A549 treated with RU486 at 1 μM for 4 hours (cell line): ENCODE measurements at places on chromosomes 16 and 17. TPM values are rescaled to one million over a fixed set of nuclear protein-coding genes. Genes with fewer than 3 reads are reported as not detected.

Gene SCGB1C2
- not detected in 5 replicates for total RNA-seq

Gene KRTAP16-1
- total RNA-seq = not detected in 5 replicates

Gene NHLRC4
- total RNA-seq = 0.11 to 0.39 TPM (median 0.21 TPM) in 5 replicates

Gene TNFSF13
- 0.72 to 1.5 TPM (median 1.1 TPM) in 5 replicates for total RNA-seq

Gene GPR139
- not detected in 5 replicates for total RNA-seq

Gene ENPP7
- not detected in 5 replicates for total RNA-seq

Gene ESRP2
- total RNA-seq = 0.08 to 0.73 TPM (median 0.16 TPM) in 3 of 5 replicates, not detected in the others

Gene GPRC5C
- 55.3 to 80.4 TPM (median 72.7 TPM) in 5 replicates for total RNA-seq

Gene FBXW10
- 0.69 to 1.8 TPM (median 1.1 TPM) in 5 replicates for total RNA-seq

Gene CLEC18A
- 0.07 to 0.13 TPM (median 0.08 TPM) in 3 of 5 replicates, not detected in the others for total RNA-seq

Gene NTN3
- 0.05 to 0.15 TPM in 2 of 5 replicates, not detected in the others for total RNA-seq

Gene KRT32
- not detected in 5 replicates for total RNA-seq

Gene LRRC36
- 0.13 to 0.20 TPM in 2 of 5 replicates, not detected in the others for total RNA-seq

Gene NR1D1
- total RNA-seq = 9.3 to 12.8 TPM (median 11.5 TPM) in 5 replicates

Gene GNAO1
- total RNA-seq = 0.29 to 0.74 TPM (median 0.51 TPM) in 5 replicates

Gene PIPOX
- 0.19 to 0.35 TPM (median 0.24 TPM) in 4 of 5 replicates, not detected in the other for total RNA-seq

Gene IGFALS
- 0.05 TPM in 1 of 5 replicates, not detected in the others for total RNA-seq

Gene PITPNC1
- 13.6 to 17.7 TPM (median 15.4 TPM) in 5 replicates for total RNA-seq

Gene KRT40
- total RNA-seq = not detected in 5 replicates

Gene WWP2
- total RNA-seq = 20.5 to 24.4 TPM (median 21.9 TPM) in 5 replicates

Gene TRIM25
- 73.8 to 94.5 TPM (median 80.2 TPM) in 5 replicates for total RNA-seq

Gene SCARF1
- 0.22 to 0.37 TPM (median 0.32 TPM) in 5 replicates for total RNA-seq

Gene CCL16
- not detected in 5 replicates for total RNA-seq

Gene ACACA
- 49.9 to 61.7 TPM (median 52.3 TPM) in 5 replicates for total RNA-seq

Gene PLXDC1
- 0.09 to 0.86 TPM (median 0.37 TPM) in 4 of 5 replicates, not detected in the other for total RNA-seq

Gene CHST5
- 0.11 to 0.14 TPM in 2 of 5 replicates, not detected in the others for total RNA-seq

Gene ATAD5
- 1.7 to 5.4 TPM (median 4.8 TPM) in 5 replicates for total RNA-seq

Gene ALDH3A1
- 783 to 1,160 TPM (median 824 TPM) in 5 replicates for total RNA-seq

Gene C16orf92
- not detected in 5 replicates for total RNA-seq

Gene CYBA
- 204 to 316 TPM (median 278 TPM) in 5 replicates for total RNA-seq

Gene KRT27
- total RNA-seq = not detected in 5 replicates

Gene ABCC6
- total RNA-seq = 0.93 to 1.5 TPM (median 1.1 TPM) in 5 replicates

Gene CMTR2
- total RNA-seq = 5.2 to 14.7 TPM (median 13.6 TPM) in 5 replicates

Gene IL34
- 0.46 to 1.3 TPM (median 0.71 TPM) in 5 replicates for total RNA-seq

Gene ZG16
- not detected in 5 replicates for total RNA-seq

Gene TPSAB1
- total RNA-seq = 0.21 TPM in 1 of 5 replicates, not detected in the others

Gene NAGS
- total RNA-seq = 0.72 to 1.3 TPM (median 1.1 TPM) in 5 replicates

Gene C17orf50
- 0.33 to 0.70 TPM (median 0.53 TPM) in 4 of 5 replicates, not detected in the other for total RNA-seq

Gene NME2
- total RNA-seq = 1,659 to 1,872 TPM (median 1,799 TPM) in 5 replicates

Gene MAF
- total RNA-seq = 0.13 to 0.67 TPM (median 0.33 TPM) in 5 replicates
